Nucleus accumbens (tissue), 56 donors: ENCODE measurements at places on chromosomes 2 and 18.

GRCh38 chr18:79631096-79631507 is 48.5 kb upstream of the CTDP1 start:
- no peak for DNase-seq

DNA sequence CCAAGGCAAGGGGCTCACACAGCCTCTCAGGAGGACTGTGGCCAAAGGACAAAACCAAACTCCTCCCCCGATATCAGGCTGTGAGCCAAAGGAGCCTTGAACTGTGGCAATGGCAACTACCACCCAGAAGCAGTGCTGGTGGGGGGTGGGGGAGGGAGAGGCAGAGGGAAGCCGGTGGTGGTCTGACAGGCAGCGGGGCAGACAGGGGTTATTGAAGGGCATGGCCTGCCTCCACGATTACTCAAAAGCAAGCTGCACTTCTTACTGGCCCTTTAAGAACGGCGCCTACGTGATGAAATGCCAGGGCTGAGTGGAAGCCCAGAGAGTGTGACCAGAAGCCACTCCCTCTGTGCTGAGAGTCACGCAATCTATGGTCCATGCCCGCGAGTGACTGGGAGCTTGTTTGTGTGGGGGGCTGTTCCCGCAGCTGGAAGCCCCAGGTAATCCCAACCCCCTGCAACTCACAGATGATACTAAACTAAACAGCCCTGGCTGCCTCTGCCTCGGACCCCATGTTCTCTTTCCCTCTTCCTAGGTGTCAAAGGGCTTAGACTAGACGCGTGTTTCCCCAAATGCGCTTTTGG is 128.2 kb upstream of the CXCR4 start:
- DNase-seq = no peak

GRCh38 chr2:52939250-52939649 is 828.4 kb upstream of the CHAC2 start:
- DNase-seq = no peak

DNA sequence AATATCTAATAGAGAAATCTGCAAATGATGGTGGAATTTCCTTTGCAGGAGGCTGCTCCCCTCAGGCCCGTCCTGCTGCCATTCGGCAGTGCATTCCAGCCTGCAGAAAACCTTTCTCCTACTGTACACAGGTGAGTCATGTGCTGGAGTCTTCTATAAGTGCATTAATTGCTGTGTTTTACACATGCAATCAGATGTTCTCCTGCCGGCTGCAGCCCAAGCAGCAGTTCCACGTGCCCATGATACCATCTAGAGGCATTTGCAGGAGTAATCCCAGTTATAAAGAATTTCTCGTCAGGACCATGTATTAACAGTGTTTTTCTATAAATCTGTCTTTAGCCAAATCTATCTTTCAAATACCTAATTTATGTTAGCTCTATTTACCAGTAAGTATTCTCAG is 304.7 kb upstream of the HNMT start:
- DNase-seq = no peak

DNA sequence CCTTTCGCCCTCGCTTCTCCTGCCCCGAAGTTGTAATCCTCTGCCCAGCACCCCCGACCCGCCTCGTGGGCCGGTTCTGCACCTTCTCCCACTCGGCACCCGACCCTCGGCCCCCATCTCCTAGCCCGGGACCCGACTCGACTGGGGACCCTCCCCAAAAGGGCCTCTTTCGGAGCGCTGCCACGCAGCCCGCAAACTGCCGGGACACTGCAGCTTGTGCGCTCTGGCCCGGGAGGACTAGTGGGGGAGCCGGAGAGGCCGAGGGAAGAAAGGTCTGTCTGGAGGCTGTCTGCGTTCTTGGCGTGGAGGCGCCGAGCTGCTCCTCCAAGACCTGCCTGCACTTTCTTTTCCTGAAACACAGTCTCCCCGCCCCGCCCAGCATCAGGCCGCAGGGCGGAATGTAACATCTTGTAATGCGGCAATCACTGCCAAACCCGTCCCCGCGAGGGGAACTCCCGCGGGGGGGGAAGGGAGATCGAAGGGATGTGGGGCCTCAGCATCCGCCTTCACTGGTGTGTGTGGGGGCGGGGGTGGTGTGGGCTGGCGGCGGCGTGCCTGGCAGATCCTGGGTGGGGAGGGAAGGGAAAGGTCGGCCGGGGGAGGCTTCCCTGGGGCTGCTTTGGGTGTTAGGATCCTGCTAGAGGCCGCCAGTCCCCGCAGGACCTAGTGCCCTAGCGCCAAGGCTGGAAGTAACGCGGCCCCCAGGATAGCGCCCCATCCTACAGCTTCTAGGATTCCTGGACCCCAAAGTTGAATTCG is 7.4 kb downstream of the DLX2 start:
- no peak for DNase-seq

DNA sequence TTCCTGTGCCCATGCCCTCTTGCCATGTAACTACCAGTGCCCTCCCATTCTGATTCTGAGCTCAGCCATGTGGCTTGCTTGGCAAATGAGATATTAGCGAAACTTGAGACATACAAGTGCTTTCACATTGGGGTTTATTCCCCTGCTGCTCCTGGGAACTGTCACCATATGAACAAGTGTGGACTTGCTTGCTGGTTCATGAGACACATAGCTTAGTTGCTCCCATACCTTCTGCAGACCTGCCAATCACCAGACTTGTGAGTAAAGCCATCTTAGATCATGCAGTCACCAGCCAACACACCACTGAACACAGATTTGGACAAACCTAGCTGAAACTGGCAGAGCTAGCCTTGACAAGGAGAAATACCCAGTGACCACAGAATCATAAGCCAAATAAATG is 155.1 kb downstream of the SS18 start:
- no peak for DNase-seq

DNA sequence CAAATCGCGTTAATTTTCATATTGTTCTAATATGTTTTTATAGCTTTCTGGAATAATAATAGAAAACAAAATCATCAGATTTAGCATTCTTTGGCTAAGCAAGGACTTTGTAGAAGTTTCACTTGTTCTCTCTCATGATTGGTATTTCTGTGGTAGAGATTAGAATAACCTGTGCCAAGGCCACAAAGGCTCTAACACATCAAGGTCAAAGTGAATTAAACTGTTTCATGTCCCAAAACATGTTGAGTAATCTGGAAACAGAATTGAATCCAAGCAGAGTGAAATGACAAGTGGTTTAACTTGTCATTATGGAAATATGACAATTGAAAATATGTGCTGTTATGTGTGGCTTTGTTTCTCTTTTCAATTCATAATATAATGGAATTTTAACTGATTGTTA is 617.4 kb downstream of the CCDC85A start:
- no peak for DNase-seq

- no peak for DNase-seq
Measured at GRCh38 chr18:23238152-23238531, 102.9 kb downstream of the CABLES1 start.

DNA sequence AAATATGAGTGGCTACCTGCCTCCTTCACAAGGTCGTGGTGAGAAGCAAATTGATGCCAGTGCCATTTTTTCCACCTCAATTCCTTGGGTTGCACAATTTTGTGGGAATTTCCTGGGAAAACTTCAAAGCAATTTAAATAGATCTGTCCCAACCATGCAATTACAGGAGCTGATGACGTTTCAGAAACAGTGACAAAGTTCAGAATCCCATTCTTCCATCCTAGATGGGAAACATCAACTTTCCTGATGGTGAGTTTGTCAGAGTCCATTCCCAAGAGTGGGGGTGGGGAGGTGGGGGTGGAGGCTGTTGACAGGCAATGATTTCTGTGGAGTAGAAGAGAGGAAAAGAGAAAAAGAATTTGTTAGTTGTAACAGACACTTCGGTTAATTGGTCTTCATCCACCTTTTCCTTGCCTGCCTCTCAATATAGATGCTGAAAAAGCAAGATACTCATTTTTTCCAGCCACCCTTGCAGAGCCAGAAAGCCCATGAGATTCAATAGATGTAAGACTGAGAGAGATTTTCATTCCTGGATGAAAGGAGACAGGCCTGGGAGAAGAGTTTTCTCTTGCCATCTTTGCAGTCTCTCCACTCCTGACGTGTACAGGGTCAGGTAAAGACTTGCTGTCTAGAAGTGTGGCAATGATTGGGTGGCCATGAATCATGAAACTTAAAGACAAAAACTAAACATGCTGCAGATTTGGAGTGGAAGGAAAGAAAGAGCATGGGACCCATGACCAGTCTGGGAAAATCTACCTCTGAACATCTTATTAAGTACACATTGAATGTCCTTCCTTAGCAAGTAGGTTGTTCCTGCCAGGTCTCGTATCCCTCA is 47.3 kb downstream of the SOCS6 start:
- DNase-seq = no peak

- DNase-seq = no peak
Measured at GRCh38 chr2:230914886-230915285, 10.2 kb downstream of the GPR55 start.

- no peak for DNase-seq
Measured at GRCh38 chr2:241304039-241304670, 11.3 kb downstream of the HDLBP start.

- peak; percentile 63 for DNase-seq
Measured at GRCh38 chr2:158722266-158723105, 72.6 kb upstream of the DAPL1 start.

GRCh38 chr2:238166391-238167343 is 7.9 kb downstream of the ERFE start:
- no peak for DNase-seq

GRCh38 chr2:236503100-236503499 is 66.5 kb upstream of the ACKR3 start:
- DNase-seq = no peak

GRCh38 chr2:31387850-31388249 is 26.7 kb downstream of the XDH start:
- DNase-seq = no peak
